OCI-LY7 (cell line): ENCODE measurements at places on chromosomes 12 and 14.

DNA sequence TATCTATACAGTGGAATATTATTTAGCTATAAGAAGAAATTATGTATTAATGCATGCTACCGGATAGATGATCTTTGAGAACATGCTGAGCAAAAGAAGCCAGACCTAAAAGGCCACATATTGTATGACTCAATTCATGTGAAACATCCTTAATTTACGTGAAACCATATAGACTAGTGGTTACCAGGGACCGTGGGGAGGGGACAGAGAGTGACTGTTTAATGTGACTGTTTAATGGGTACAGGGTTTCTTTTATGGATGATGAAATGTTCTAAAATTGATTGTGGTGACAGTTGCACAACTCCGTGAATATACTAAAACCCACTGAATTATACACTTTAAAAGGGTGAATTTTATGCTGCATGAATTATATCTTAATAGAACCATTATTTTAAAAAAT lies 8.5 kb upstream of the BCL7A start:
- no peak for DNase-seq

DNA sequence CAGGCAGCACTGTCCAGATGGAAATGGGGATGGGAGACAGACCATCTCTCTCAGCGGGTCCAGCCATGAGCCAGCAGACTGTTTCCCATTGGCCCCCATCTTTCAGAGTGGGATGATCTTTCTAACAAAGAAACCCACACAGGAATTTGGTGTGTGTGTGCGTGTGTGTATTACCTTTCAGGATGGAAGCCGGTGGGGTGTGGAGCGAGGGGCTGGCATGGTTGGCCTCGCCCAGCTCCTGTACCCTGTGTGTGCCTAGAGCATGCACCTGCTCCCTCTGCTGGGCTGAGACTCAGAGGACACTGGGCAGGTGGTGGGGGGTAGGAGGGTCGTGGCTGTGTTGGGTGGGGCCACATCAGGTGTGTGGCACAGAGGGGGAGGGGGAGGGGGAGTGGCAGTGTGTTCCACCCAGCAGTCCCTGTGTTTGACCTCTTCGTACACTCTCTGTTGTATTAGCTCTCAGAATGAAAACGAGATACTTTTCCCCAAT lies 33.0 kb upstream of the TSPAN9 start:
- DNase-seq, result no peak

DNA sequence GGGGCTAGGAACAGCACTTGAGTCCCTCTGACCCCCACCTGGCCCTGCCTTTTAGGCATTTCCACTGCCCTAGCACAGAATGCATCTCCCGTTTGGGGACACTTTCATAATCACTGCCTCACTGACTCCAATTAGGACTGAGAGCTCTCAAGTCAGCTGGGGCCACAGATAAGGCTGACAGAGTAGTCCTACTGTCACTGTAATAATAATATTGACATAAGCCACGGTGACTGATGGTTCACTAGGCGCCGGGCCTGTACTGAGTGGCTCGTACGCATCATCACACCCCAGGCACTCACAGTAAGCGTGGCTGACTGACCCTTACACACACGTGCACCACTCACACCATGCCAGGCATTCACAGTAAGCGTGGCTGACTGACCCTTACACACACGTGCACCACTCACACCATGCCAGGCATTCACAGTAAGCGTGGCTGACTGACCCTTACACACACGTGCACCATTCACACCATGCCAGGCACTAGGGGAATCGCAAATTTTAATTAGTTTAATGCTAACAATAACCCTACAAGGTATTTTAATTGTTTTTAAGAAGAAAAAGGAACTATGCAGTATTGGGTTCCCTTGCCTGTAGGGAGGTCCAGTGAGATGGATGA lies 87.7 kb downstream of the CHGA start:
- DNase-seq, result no peak

DNA sequence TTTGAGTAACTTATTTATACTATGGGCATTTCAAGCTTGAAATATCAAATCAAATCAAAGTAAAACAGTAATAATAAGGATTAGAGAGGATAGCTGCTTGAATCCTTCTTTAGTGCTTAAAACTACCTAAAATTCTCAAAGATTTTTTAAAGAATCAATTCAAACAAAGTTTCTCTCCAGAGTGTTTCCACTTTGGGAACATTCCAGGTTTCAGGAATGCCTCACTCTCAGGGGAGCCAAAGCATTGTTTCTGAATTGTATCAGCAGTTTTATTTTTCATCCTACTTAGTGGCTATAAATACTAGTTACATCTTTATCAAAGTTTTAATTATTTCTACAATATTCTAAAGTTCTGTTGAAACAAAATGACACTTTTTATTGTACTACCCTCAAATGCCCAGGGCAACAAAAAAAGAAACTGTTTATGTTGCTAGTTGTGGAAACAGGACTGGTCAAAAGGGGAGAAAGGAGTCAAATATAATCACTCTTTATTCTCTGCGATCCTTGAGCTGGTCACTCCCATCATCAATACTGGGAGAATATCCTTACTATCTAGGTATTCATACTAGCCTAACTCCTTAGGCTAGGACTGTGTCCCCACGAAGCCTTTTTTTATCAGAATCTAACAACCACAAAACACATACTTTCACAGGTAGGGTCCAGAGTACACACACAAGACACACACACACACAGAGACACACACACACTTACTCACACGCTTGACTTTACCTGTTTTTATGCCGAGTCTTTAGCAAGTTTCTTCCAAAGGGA lies 598 bp downstream of the RASSF9 start:
- DNase-seq, result no peak

DNA sequence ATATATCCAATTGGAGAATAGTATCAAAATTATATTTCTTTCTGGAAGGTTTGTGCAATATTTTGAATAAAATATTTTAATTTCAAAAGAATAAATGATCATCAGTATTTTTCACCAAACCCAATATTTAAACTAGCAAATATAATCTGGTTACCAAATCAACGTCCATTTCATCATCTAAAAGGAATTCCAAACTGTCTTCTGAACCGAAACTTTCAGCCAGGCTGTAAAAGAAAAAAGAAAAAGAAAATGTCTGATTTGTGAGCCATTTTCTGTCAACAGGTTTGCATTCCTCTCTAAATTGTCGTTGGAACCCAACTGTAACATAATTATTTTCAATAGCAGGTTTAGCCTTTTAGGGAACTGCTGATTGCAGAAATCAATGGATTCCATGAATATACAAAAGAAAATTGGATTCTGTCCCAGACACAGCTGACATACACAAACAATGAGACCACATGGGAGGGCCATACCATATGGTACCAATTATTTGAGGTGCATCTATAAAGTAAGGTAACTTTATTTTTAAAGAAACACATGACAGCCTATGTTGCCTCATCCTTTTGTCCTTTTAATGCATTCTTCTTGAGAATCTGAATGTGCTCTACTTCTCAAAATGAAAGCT lies 22.7 kb downstream of the SNRPF start:
- DNase-seq, result no peak

GRCh38 chr12:107404981-107405380 lies 280.6 kb upstream of the PWP1 start:
- peak; percentile 58 for DNase-seq

- no peak for DNase-seq
Observed at GRCh38 chr12:112347581-112347982, 34.6 kb downstream of the HECTD4 start.

DNA sequence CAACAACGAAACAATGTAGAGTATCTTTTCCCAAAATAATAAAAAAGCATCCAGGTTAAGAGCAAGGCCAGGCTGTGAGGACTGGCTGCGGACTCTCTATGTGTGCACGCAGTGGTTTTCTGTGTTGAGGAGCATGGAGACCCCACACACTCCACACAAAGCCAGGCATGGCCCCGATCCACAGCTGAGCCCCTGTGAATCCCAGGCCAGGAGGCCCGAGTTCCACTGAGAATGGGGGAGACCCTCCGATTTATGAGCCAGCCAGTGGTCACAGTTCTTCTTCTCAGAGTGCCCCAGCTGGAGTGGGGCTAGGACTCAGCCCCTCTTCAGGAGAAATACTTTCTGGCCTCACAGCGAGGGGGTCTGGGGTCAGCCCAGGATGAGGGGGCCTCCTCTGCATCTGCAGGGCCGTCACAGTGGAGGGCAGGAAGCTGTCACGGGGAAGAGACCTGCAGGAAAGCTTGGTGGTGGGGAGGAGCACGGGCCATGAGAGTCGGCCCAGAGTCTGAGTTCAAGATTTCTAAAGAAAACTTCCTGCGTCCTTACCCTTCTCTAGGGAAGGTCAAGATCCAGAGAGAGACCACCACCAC lies 20.1 kb downstream of the NCKAP5L start:
- no peak for DNase-seq

GRCh38 chr14:33490555-33490954 lies 460.3 kb downstream of the EGLN3 start:
- DNase-seq, result no peak

DNA sequence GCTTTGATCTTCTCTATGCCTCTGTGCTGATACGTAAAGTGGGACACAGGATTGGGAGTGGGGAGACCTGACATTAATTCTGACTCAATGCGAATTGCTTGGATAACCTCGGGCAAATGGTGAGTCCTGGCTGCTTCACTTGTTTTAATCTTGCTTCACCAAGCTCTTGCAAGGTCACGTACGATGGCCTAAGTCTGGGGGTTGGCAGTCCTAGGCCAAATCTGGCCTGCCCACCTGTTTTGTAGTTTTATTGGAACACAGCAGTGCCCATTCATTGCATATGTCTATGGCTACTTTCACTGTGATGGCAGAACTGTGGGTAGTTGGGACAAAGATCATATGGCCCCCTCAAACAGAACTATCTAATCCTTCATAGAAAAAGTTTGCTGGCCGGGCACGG lies 13.4 kb downstream of the CLSTN3 start:
- DNase-seq, result no peak

DNA sequence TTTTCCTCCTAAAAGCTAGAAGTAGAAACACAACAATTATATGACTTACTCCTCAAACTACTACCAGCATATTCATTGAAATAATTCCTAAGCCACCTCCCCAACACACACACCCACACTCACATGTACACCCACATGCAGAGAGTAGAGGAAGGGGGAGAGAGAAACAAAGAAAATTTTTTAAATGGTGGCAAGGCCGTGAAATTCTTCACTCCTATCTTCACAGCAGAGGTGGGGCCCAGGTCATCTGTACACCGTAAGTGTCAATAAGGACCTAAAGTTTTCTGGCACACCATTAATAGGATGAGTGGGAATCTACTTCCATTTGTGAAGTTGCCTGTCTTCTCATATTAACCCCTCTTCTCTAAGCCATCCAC lies 73.9 kb upstream of the EGLN3 start:
- no peak for DNase-seq

GRCh38 chr12:121652767-121653497 lies 16.5 kb downstream of the MORN3 start:
- no peak for DNase-seq

GRCh38 chr14:77531071-77531470 lies 32.5 kb upstream of the ISM2 start:
- no peak for DNase-seq

DNA sequence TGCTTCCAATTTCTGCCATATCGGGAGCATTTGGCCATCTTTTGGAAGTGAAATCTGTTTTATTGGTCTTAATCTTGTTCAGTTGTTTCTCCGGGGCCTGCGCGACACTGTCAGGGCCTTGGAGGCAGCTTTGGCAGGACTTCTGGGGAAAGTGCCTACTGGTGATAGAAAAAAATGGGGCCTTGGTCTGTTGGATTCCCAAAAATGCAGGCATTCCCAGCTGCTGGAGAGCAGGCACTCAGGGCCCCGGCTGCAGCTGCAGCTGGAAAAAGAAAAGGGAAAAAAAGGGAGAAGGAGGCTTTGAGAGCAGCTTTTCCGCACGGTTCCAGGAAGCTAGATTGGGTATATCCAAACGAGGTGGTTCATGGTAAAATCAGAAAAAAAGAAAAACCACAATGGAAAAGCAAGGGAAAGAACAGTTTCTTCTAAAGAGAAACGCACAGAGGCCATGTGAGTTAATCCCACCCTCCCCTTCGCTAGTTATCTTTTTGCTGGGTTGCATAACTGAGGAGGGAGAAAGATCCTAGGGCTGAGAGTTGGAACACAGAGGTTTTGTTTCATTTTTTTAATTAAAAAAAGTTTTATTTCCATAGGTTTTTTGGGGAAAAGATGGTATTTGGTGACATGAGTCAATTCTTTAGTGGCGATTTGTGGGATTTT lies 134.7 kb upstream of the RFLNA start:
- no peak for DNase-seq

GRCh38 chr14:50040895-50041465 lies 75.4 kb downstream of the VCPKMT start:
- no peak for DNase-seq

- DNase-seq, result no peak
Observed at GRCh38 chr14:69711065-69711464, 55.9 kb upstream of the SRSF5 start.

- DNase-seq, result no peak
Observed at GRCh38 chr12:15688838-15689625, 100.2 kb downstream of the EPS8 start.

- no peak for DNase-seq
Observed at GRCh38 chr12:34390846-34391700, 368.8 kb downstream of the ALG10 start.

GRCh38 chr14:74630881-74631690 lies 19.0 kb upstream of the LTBP2 start:
- no peak for DNase-seq

DNA sequence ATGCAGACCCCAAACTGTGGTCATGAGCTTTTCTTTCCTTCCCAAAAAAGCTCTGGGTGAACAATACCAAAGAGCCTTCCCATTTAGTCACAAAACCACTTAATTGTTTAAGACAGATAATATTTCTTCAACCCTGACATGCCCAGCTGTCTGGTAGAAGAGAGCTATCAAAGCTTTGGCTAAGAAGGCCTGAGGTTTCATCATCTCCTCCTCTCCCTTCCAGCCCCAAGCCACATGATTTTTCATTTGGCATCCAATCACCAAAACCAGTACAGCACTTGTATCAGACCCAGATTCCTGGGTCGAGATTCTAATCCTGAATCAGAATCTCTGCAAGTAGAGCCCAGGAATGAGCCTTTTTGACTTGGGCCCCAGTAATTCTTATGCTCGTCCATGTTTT lies 199.6 kb upstream of the TMEM260 start:
- DNase-seq, result no peak

DNA sequence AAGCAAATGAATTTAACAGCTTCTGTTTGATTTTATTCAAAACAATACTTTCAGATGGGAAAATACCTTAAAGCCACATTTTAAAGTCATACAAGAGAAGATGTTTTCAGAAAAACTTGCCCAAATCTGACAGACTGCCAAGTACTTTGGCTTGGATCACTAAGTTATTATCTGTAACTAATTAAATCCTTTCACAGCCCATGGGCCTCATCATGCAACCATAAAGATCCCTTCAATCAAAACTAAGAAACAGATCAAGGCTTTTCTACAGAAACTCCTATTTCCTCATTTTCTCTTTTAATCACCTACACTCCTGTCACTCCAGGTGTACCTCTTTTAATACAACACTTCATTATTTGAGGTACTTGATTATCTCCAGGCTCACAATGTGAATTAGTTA lies 28.1 kb downstream of the BLTP3B start:
- DNase-seq, result no peak

DNA sequence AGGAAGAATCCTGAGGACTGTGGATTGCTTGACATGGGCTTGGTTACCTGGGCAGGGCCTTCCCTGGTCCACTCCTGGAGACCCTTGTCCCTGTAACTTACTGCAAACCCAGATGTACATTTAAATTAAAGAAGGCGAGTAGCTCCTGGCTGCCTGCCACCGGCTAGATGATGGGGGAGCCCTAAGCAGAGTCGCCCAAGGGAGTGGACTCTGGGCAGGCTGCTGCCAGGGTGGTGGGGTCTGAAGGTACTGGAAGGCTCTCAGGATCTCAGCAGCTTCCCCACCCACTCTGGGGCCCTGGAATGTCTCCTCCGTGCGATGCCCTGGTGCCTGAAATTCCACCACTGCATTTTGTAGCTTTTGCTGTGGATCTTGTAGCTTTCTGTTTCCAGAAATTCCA lies 74.7 kb downstream of the FBXL14 start:
- no peak for DNase-seq
